ENCODE measurements at places on chromosomes 12 and 14. TPM values are rescaled to one million over a fixed set of nuclear protein-coding genes. Genes with fewer than 3 reads are reported as not detected.
A peak's percentile ranks its signal among the peaks of the same experiment; 100 is the strongest.

- no peaks in the 10 kb centered on the region for H3K36me3 ChIP-seq
- H3K27ac ChIP-seq = no peak overlapping the region
- DNase-seq = no peak
- peaks cover 5% of the 10 kb centered on the region for H3K27me3 ChIP-seq
- H3K4me1 ChIP-seq = no peaks in the 10 kb centered on the region
These were observed 157.4 kb downstream of the DHRS2 start for GRCh38 chr14:23793532-23793931.

GRCh38 chr12:79294590-79294989, 396.2 kb downstream of the PAWR start:
- H3K27me3 ChIP-seq = peaks cover 2% of the 10 kb centered on the region
- no peak overlapping the region for H3K4me3 ChIP-seq
- no peaks in the 10 kb centered on the region for H3K4me1 ChIP-seq

DNA sequence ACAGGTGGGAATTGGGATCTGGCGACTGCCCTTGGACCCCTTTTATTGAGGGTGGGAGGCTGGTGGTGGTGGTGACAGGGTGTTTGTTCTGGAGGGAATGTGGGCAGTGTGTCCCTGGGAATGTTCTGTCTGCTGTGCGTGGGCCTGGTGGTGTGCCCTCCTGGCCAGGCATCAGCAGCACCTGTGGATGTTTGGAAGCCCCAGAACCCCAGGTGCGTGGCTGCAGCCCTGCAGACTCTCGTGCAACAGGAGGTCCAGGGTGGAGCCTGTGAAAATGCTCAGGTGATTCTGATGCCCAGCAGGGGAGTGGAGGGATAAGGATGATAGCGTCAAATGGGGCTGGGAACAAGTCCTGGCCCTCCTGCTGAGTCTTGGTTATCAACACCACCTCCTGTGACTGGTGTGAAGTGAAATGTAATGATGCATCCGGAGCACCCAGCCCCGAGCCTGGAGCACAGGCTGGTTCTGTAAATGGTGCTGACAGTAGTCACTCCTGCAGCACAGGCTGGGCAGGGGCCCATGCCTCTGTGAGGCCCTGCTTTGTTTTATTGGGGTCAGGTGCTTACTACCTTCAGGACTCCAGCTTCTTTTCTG, 176.6 kb downstream of the TSPAN9 start:
- no peak overlapping the region for H3K27ac ChIP-seq
- no peak for DNase-seq
- H3K4me3 ChIP-seq = no peak overlapping the region

- H3K27ac ChIP-seq = no peak overlapping the region
- peaks cover 11% of the 10 kb centered on the region for H3K4me1 ChIP-seq
- no peaks in the 10 kb centered on the region for H3K36me3 ChIP-seq
- no peaks in the 10 kb centered on the region for H3K27me3 ChIP-seq
These were observed 104.7 kb downstream of the ZNF664 start for GRCh38 chr12:124077701-124078100.

GRCh38 chr14:24849471-24849870, 200.5 kb downstream of the STXBP6 start:
- H3K27me3 ChIP-seq = no peaks in the 10 kb centered on the region
- no peak overlapping the region for H3K27ac ChIP-seq
- no peak overlapping the region for H3K4me3 ChIP-seq
- no peak for DNase-seq
- H3K4me1 ChIP-seq = no peaks in the 10 kb centered on the region

GRCh38 chr14:68688872-68689371, 103.9 kb downstream of the ZFP36L1 start:
- H3K4me1 ChIP-seq = peaks cover 36% of the 10 kb centered on the region
- no peaks in the 10 kb centered on the region for H3K36me3 ChIP-seq

DNA sequence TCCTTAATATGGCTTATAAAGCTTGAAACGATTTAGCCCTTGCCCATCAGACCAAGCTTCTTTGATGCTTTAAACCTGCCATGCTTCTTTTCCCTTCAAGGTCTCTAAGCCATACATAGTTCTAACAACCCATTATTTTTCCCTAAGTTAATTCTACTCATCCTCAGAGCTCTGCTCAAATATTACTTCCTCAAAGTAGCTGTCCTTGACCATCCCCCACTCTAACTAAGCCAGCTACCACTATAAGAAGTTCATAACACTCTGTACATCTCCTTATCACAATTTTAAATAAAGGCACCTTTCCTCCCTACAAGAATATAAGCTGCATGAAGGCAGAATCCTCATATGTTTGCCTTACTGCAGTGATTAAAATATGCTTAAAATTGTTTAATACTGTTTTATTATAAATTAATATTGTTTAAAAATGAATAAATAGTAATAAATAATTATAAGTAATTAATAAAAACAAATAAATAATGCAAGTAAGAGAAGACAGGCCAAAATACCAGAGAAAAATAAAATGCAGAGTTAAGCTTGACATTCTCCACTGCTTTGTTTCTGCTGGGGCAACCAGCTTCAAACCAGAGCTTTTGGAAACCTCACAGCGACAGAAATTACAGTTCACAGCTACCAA, 76.8 kb downstream of the NUMB start:
- no peaks in the 10 kb centered on the region for H3K27me3 ChIP-seq
- H3K4me3 ChIP-seq = no peak overlapping the region
- H3K27ac ChIP-seq = no peak overlapping the region
- H3K4me1 ChIP-seq = peaks cover 5% of the 10 kb centered on the region
- DNase-seq = no peak
- H3K36me3 ChIP-seq = peaks cover 16% of the 10 kb centered on the region

GRCh38 chr14:53567236-53567780, 389.3 kb downstream of the BMP4 start:
- H3K27me3 ChIP-seq = no peaks in the 10 kb centered on the region
- no peak for DNase-seq
- no peak overlapping the region for H3K27ac ChIP-seq
- H3K4me3 ChIP-seq = no peak overlapping the region

DNA sequence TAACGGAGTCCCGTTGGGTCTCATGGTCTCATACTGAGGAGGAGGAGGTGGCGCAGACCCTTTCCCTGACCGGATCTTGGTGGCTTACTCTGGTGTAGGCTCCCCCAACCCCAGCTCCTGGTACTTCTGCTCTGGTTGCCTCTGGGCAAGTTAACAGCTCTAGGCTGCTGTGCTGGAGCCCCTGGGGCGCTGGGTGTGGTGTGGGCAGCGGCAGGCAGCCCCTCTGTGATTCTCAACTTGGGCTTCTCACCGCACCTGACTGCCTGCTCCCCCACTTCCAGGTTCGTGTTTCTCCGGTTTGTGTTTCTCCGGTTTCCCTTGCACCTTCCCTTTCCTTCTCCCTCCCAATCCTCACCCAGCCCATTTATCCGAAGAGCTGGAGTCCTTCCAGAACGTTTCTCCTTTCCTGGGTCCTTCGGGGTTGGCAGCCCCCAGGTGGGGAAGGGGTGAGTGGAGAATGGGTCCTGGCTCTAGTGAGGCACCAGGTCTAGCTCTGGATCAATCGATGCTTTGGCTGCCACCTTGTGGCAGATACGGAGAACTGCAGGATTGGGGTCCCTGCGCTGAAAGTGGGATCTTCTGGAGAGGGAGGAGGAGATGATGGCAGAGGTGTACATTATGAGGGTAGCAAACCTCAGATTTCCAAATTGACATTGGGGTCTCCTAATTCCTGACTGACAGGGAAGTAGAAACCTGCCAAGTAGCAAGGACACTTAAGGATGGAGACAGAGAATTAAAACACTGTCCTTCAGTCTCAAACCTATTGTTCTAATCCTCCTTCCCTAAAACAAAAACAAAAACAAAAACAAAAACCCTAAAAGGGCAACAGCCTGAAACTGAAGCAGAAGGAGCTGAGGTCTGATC, 8.3 kb downstream of the CISTR start:
- H3K27me3 ChIP-seq = peaks cover 18% of the 10 kb centered on the region
- DNase-seq = peak; percentile 65
- no peaks in the 10 kb centered on the region for H3K36me3 ChIP-seq
- peaks cover 39% of the 10 kb centered on the region for H3K4me1 ChIP-seq

DNA sequence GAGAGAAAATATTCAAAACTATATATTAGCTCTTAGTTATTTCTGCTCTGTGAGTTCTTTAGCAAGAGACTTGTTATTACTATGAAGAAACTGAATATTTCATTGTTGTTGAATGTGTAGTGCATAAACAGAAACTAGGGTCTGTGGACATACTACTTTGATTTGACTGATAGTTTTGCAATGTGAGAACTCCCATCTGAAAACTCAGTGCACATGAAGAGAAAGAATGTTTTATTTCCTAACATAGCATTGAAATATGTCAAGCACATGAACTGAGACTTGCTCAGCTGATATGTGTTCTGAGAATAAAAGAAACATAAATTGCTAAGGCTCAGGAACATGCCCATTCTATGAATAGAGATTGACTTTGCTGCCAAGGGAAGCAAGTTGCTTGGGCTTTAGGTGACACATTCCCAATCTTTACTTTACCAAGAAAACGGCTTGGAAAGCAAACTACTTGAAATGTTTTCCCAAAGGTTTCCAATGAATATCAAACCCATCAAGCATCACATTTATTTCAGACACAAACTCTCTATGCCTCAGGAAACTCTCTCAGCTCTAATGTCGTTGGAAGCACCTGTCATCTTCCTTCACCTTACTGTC, 290.4 kb downstream of the SLC16A7 start:
- H3K36me3 ChIP-seq = no peaks in the 10 kb centered on the region
- H3K4me3 ChIP-seq = no peak overlapping the region
- no peaks in the 10 kb centered on the region for H3K27me3 ChIP-seq
- H3K27ac ChIP-seq = no peak overlapping the region

GRCh38 chr12:3116106-3116844, 39.1 kb downstream of the TSPAN9 start:
- no peaks in the 10 kb centered on the region for H3K36me3 ChIP-seq
- DNase-seq = no peak
- H3K27me3 ChIP-seq = peaks cover 5% of the 10 kb centered on the region
- H3K4me3 ChIP-seq = no peak overlapping the region
- no peak overlapping the region for H3K27ac ChIP-seq

- no peak overlapping the region for H3K4me3 ChIP-seq
- DNase-seq = peak; percentile 43
- H3K27ac ChIP-seq = no peak overlapping the region
- no peaks in the 10 kb centered on the region for H3K36me3 ChIP-seq
These were observed 53.1 kb upstream of the STON2 start for GRCh38 chr14:81453166-81453766.

GRCh38 chr12:28991626-28992025, 157.5 kb upstream of the FAR2 start:
- DNase-seq = no peak
- no peaks in the 10 kb centered on the region for H3K36me3 ChIP-seq
- peaks cover 2% of the 10 kb centered on the region for H3K27me3 ChIP-seq
- H3K27ac ChIP-seq = no peak overlapping the region

DNA sequence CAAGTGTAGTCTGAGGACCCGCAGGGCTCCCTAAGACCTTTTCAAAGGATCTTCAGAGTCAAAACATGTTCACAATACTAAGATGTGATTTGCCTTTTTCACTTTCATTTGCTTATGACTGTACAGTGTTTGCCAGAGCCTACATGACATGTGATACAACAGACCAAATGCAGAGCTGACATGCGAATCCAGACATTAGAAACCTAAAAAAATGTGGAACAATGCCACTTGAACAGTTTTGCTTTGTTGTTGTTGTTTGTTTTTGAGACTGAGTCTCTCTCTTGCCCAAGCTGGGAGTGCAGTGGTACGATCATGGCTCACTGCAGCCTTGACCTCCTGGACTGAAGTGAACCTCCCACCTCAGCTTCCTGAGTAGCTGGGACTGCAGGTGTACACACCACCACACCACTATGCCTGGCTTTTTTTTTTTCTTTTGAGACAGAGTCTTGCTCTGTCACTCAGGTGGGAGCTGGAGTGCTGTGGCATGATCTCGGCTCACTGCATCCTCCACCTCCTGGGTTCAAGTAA, 5.3 kb upstream of the RAB35 start:
- no peak overlapping the region for H3K27ac ChIP-seq
- H3K36me3 ChIP-seq = peaks cover 2% of the 10 kb centered on the region
- H3K27me3 ChIP-seq = peaks cover 5% of the 10 kb centered on the region
- H3K4me1 ChIP-seq = peaks cover 40% of the 10 kb centered on the region
- DNase-seq = no peak

GRCh38 chr12:15157269-15157671, 63.9 kb downstream of the RERG start:
- H3K27ac ChIP-seq = no peak overlapping the region
- no peaks in the 10 kb centered on the region for H3K4me1 ChIP-seq
- no peak for DNase-seq
- no peaks in the 10 kb centered on the region for H3K36me3 ChIP-seq
- H3K27me3 ChIP-seq = peaks cover 4% of the 10 kb centered on the region

GRCh38 chr14:86601813-86602212, 1071.9 kb downstream of the FLRT2 start:
- no peak overlapping the region for H3K27ac ChIP-seq
- H3K27me3 ChIP-seq = no peaks in the 10 kb centered on the region
- no peak for DNase-seq
- no peak overlapping the region for H3K4me3 ChIP-seq
- H3K36me3 ChIP-seq = no peaks in the 10 kb centered on the region

DNA sequence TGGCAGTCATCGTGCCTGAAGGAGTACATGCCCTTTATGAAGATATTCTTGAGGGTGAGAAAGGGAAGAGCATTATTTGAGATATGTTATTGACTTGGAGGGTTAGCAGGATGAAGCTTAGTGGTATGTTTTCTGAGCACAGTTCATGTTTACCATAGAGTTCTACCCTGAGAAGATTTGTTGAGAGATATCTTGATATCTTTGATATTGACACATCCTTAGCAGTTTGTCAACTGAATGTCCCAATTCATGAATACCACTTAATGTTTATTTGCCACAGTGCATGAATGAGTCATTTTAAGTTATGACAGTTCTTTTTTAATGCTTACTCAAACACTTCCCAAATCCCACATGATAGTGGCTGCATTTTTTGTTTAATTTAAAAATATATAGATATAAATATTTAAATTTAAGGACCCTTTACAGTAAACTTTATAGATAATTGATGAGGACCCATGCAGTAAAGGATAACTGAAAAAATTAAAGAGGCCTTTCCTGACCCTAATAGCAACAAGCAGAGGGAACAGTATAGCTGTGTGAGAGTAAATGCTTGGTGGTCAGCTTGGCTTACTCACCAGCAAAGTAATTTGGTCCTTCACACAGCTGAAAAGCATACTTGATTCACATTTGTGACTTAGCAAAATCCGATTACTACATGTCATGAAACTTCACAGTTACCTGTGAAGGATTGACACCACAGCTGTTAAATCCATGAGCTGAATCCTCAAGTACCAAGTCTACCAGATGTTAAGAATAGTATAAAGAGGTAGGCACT, 25.8 kb downstream of the SLC39A9 start:
- DNase-seq = no peak
- peaks cover 24% of the 10 kb centered on the region for H3K4me1 ChIP-seq
- H3K36me3 ChIP-seq = peaks cover 20% of the 10 kb centered on the region
- no peak overlapping the region for H3K4me3 ChIP-seq

- DNase-seq = no peak
- no peak overlapping the region for H3K4me3 ChIP-seq
- H3K36me3 ChIP-seq = no peaks in the 10 kb centered on the region
- H3K4me1 ChIP-seq = no peaks in the 10 kb centered on the region
- H3K27me3 ChIP-seq = peaks cover 14% of the 10 kb centered on the region
These were observed 208.9 kb downstream of the PAH start for GRCh38 chr12:102708108-102708507.

FAM181A gene
- polyA plus RNA-seq = not detected

SLC5A8 gene
- polyA plus RNA-seq = not detected

PIWIL1 gene
- not detected for polyA plus RNA-seq

TRMT5 gene
- polyA plus RNA-seq = 0.90 TPM

EFS gene
- not detected for polyA plus RNA-seq

TAS2R9 gene
- not detected for polyA plus RNA-seq

TAS2R14 gene
- 0.81 TPM for polyA plus RNA-seq

SMCO3 gene
- not detected for polyA plus RNA-seq

IFNG-AS1 gene
- 2.2 TPM for polyA plus RNA-seq

SYNE3 gene
- 1.4 TPM for polyA plus RNA-seq

GPR68 gene
- polyA plus RNA-seq = 19.0 TPM

TBX3 gene
- polyA plus RNA-seq = not detected

ARHGEF25 gene
- polyA plus RNA-seq = 0.27 TPM

TMED10 gene
- 439 TPM for polyA plus RNA-seq

Data from immature natural killer cell (primary cell).